ENCODE measurements at places on chromosomes 11 and 22.

- no peak for DNase-seq
Observed at GRCh38 chr11:106608677-106609076, 409.6 kb downstream of the GUCY1A2 start.

GRCh38 chr11:103959279-103959942 is 77.0 kb upstream of the DDI1 start:
- DNase-seq: no peak

GRCh38 chr22:42207918-42208317 is 62.5 kb downstream of the TCF20 start:
- no peak for DNase-seq

DNA sequence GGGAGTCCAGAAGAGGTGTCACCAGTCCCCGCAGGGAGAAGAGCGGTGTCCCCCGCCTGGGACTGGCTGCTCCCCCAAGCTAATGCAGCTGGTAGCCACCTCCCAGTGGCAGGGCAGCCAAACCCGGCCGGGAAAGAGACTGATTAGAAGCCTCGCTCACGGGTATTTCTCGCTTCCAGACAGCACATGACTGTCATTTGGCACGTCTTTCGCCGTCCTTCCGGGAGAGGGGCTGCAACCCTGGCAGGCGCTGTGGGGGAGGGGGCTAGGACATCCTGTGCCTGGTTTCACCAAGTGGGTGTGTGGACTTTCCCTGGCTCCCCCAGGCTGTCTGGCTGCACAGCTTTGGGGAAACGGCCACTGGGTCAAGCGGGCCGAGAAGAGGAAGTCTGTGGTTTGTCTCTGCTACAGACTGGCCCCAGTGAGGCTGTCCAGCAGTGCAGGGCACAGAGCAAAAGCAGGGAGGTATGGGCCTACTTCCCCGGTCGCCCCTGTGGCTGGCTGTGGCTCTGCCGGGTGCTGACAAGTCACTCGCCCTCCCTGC is 3.8 kb downstream of the CD81 start:
- DNase-seq: no peak

DNA sequence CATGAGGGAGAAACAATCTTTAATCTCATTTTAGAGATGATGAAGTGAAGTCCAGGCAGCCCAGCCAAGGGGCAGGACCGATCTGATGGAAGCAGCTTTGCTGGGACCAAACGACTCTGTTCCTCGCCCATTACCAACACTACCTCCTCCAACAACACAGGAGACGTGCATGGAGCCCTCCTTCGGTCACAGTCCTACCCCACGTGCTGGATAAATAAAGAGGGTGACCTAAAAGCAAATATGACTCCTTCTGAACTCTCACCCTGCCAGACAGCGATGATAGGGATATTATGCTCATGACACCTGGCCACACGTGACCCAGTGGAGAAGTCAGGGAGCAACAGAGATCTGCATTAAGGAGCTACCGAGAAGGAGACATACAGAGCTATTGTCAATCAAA is 26.0 kb downstream of the SCGB1A1 start:
- no peak for DNase-seq

- DNase-seq: no peak
Observed at GRCh38 chr11:69637198-69637940, 3.6 kb upstream of the CCND1 start.

DNA sequence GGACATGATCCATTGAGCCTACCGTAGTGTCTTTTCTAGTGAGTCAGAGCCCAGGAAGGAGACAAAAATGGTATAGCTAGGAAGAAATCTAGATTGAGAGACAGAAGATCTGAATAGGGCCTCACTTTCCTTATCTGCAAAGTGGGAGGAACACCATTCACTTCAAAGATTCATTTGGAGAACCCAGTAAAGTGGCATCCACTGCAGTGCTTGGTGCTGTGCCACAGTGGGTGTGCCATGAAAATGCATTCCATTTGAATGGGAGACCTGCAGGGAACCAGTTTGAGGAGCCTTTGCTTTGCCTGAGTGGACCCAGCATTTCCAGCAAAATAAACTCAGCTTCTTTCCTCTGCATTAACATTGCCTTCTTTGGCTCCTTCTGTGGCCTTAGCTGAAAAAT is 470.5 kb upstream of the CADM1 start:
- no peak for DNase-seq

- peak; percentile 77 for DNase-seq
Observed at GRCh38 chr11:58577555-58578135, 1.2 kb upstream of the ZFP91 start.

- DNase-seq: no peak
Observed at GRCh38 chr11:78672850-78673620, 98.4 kb upstream of the NARS2 start.

DNA sequence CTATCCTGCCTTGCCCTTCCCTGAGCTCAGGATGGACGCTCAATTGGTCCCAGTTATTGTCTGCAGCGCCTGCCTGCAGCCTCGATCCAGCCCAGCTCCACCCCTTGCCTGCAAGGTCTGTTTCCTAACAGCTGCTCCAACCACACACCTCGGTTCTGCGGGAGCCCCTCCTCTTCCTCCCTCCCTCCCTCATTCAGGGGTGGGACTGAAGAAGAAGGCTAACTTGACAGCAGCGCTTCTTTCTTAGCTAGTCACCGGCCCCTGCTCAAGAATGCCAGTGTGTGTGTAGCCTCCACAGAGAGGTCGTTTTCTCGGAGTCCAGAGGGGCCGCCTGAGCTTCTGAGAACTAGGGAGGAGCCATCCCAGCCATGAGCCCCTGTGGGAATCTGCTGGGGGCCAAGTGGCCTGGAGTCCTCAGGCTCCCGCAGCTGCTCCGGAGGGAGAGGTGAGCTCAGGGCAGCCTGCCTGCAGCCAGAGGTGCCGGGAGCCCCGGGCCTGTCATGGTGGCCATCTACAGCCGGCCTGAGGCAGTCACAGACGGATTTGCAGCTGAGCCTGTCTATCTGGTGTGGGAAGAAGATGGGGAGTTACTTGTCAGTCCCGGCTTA is 36.1 kb downstream of the LIMK2 start:
- peak; percentile 59 for DNase-seq

- DNase-seq: no peak
Observed at GRCh38 chr11:129427376-129427775, 51.7 kb downstream of the BARX2 start.
